SK-N-MC (cell line): ENCODE measurements at places on chromosomes 2 and 18.
A peak's percentile ranks its signal among the peaks of the same experiment; 100 is the strongest.

DNA sequence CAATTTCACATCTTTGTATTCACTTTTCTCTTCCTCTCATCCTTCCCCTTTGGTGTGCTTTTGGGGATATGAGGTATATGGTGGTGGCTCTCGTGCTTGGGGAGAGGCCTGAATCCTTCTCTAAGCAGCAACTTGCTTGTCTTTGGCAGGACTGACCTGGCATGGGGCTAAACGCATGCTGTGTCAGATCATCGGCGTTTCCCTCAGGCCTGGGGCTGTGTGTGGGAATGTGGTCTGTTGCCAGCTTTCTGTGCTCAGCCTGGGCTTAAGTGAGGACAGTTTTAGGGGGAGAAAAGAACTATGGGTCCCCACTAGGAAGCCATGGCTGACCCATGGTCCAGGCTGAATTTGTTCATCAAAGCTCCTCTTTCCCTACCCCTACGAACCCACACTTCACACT is 60.7 kb downstream of the TET3 start:
- no peak for DNase-seq

DNA sequence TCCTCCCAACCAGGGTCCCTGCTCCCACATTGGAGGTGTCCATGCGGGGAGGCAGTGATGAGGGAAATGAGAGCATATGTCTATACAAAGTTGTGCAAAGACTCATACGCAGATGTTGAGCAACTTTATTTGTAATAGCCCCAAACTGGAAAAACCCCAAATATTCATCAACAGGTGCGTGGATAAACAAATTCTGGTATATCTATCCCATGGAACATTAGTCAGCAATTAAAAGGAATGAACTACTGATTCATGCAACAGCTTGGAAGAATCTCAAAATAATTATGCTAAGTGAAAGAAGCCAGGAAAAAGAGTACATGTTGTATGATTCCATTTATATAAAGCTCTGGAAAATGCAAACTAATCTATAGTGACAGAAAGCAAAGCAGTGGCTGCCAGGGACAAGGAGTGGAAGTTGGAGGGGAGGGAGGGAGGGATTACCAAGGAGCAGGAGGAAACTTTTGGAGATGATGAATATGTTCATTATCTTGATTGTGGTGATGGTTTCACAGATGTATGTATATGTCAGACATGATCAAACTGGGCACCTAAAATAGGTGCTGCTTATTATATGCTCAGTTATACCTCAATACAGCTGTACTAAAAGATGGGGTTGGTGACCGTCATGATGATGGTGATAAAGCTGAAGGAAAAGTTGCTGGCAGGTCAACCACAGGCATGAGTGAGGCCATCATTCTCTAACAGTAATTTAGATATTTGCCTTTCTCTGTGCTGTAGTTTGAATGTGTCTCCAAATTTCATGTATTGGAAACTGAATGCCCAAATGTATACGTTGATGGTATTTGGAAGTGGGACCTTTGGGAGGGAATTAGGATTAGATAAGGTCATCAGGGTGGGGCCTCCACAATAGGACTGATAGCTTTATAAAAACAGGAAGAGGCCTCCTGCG is 270.9 kb downstream of the CYP26B1 start:
- DNase-seq: no peak

- no peak for DNase-seq
Measured at GRCh38 chr18:63480476-63480875, 3.7 kb downstream of the SERPINB5 start.

- no peak for DNase-seq
Measured at GRCh38 chr2:224523626-224524577, 61.3 kb downstream of the CUL3 start.

DNA sequence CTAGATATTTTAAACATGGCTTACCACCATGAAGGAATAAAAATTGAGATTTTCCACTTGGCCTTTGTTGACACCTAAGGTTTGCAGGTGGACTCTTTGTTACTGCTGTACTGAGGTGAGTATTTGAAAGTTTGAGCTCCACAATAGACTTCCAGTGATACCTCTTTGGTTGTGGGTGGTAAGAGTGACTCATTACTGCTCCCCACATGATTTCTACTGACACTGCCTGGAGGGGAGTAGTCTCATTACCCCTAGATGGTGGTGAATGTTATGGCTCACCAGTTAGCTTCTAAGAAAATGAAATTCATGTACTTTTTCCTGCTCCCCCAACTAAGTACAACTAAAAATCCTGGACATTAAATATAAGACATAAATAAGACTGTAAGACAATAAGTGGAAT is 1183.1 kb upstream of the TMEFF2 start:
- no peak for DNase-seq

- no peak for DNase-seq
Measured at GRCh38 chr2:9650119-9650821, 19.5 kb upstream of the YWHAQ start.

DNA sequence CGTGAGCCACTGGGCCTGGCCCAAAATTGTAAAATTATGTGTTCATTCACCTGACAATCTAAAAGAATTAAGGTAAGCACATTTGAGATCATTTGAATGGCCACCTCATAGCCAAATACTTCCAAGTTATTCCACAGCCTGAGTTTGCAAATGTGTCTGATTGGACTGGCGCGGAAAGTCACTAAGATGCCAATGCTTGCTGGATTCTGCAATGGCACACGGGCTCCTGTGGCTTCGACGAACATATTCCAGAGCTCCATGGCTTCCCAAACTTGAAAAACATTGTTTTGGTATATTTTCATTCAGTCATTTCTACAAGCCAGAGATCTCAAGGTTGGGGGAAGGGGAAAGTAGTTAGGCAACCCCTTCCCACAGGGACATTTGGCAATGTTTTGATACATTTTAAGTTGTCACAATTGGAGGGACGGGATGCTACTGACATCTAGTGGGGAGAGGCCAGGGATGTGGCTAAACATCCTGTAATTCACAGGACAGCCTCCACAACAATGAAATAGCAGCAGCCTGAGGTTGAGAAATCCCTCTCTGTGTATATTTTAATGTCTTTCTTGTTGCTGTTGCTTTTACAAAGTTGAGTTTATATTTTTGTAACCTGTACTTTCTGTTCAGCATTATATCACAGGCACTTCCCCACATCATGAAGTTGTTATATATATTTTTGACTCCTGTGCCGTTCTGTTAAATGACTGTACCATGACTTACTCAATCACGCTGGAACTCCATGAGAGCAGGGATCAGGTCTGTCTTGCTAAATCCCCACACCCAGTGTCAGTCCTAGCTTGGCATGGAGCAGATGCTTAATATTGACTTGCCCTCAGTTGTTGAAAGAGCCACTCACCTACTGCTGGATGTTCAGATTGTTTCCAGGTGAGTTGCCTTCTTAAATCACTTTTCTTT is 56.9 kb downstream of the COL4A4 start:
- peak; percentile 66 for DNase-seq

DNA sequence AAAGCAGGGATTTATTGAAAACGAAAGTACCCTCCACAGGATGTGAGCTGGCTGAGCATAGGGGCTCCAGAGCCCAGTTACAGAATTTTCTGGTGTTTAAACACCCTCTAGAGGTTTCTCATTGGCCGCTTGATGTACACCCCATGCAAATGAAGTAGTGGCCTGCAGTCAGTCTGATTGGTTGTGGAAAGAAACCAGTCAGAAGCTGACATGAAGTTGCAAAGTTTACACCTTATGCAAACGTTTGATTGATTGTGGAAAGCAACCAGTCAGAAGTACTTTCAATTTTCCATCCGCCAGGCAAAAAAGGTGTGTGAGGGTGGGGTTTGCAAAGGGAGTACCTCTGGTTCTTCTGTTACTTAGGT is 62.3 kb downstream of the VWA3B start:
- no peak for DNase-seq

DNA sequence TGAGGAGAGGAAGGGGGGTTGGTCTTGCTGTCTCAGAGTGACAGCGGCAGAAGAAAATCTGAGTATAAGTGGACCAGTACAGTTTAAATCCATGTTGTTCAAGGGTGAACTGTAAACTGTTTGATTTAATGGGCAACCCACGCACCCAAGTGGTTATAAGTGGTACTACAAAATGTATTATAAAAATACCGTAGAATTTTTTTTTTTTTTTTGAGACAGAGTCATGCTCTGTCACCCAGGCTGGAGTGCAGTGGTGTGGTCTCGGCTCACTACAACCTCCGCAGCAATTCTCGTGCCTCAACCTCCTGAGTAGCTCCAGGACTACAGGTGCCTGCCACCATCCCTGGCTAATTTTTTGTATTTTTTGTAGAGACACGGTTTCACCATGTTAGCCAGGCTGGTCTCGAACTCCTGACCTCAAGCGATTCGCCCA is 2.1 kb upstream of the CHCHD5 start:
- DNase-seq: peak; percentile 58

- no peak for DNase-seq
Measured at GRCh38 chr18:22536558-22536957, 118.8 kb upstream of the CTAGE1 start.

GRCh38 chr18:74501386-74501785 is 5.2 kb downstream of the CNDP2 start:
- no peak for DNase-seq

DNA sequence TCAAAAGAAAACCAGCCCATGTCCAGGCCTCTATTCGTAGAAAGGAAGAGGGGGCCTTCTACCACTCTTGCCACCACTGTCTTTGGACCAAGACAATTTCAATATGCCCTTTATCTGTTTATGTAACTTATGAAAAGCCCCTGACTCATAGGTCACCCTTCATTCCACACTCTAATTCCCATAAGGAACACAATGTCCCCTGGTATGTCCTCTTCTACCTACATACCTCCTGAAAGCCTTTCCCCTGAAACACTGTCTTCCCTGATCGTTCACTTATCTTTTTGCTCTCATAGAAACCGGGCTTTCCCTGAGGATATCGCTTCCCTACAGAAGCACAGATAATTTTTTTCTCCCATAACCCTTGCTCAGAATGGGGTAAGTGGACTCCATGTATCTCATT is 13.3 kb downstream of the EIF2AK3 start:
- no peak for DNase-seq

DNA sequence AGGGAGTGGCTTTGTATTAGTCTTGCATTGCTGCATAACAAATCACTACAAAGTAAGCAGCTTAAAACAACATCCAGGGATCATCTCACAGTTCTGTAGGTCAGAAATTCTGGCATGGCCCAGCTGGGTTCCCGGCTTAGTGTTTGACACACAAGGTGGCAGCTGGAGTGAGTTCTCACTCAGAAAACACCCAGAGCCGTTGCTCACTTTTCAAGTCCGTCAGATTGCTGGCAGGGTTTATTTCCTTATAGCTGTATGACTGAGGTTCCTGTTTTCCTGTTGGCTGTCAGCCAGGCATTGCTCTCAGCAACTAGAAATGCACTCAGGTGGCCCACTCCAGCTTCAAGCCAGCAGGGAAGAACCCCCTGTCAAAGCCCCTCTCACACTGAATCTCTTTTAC is 324.1 kb downstream of the CCDC178 start:
- no peak for DNase-seq

GRCh38 chr2:149552226-149552625 is 35.3 kb downstream of the MMADHC start:
- DNase-seq: no peak

- no peak for DNase-seq
Measured at GRCh38 chr2:101961338-101962191, 30.2 kb upstream of the IL1R2 start.

DNA sequence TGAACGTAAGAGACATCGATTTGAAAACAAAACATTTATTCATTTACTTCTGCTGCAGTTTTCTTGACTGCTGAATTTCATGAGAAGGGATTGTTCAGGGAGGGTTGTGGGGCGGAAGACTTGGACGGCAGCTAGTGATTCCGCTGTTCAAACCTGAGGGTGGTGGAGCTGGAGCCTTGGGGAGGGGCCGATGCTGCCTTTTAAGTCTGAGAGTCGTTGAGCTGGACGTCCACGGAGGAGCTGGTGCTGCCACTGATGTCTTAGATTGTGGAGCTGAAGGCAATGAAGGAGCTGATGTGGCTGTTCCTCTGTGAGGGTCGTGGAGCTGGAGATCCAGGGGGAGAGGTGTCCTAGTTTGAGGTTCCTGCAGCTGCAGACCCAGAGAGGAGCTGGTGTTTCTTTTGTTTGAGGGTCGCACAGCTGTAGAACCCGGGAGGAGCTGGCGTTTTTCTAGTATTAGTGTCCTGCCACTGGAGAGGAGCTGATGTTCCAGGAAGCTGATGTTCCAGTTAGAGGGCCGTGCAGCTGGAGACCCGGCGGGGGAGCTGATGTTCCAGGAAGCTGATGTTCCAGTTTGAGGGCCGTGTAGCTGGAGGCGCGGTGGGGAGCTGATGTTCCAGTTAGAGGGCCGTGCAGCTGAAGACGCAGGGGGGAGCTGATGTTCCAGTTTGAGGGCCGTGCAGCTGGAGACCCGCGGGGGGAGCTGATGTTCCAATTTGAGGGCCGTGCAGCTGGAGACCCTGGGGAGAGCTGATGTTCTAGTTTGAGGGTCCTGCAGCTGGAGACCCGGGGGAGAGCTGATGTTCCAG is 150.9 kb downstream of the RTP5 start:
- peak; percentile 18 for DNase-seq

DNA sequence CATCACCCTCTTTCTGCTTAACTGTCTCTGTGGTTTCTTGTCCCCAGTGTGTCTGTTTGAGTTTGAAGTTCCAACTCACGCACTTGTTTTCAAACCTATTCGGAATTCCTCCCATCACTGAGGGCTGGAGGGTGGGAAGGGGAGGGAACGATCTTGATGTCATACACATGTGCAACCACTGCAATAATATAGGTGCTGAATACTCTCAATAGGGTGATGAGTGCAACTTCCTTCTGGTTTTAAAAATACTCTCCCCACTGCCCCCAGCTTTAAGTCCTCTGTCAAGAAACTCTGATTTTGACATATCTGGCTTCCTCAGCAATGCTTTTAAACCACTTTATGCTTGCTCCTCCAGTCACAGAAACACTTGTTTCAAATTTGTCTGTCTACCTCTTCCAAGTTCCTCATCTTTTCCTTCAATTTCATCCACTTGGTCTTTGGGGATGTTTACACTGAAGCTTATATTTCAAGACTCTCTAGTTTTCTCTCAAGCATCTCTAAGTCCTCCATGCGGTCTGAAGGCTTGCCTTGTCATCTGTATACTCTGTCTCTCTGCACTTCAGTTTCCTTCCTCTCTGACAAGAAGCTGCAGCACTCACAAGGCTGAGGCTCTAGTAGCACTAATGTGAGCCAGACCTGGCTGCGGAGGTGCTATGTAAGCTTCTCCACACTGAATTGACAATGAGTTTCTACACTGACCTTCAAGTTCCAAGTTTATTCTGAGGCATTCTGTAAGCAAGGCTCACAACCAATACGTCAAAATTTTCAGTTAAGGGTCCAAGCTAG is 422.3 kb downstream of the ZEB2 start:
- no peak for DNase-seq

GRCh38 chr2:23426263-23426905 is 41.4 kb downstream of the KLHL29 start:
- DNase-seq: no peak
